ENCODE measurements at places on chromosomes 6 and 20.

DNA sequence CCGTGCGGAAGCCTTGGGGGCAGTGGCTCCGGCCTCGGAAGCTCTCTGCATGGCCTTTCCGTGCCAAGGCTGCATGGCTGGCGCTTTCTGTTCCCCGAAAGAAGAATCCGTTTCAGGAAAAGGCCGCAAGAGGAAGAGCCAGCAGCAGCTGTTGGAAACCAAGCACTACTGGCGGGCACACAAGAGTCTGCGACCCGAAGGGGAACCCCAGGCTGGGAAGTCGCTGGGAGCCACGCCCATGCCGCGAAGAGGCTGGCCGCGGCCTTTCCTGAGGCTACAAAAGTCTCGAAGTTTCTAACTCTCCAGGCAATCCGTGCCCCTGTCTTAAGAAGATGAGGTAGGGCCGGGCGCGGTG is at the start of gene CGAS:
TSS of gene CGAS (minus strand) at position 191 of the 355 bp plus-strand sequence. CDS start at position 75, 116 bp downstream.
- peak; percentile 87 for DNase-seq

GRCh38 chr6:125981571-125982185 is 4.7 kb upstream of the TRMT11 start:
- no peak for DNase-seq

DNA sequence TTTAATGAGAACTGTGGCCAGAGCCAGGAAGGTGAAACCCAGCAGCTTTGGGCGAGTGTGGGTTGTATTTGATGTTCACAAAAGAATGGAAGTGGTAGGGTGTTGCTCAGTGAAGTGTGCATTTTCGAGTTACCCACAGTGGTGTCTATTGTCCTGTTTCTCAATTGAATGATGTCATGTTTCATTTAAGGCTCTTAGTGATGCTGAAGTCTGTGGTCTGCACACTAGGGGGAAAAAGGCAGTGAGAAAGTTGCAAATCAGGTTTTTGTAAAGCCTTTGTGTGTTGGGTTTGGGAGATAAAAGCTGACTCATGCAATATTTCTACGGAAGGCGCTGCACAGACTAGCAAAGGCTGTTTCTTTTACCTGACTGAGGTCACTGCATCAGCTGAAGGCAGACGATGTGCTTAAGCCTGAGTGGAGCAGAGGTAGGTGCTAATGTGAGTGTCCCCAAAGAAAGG is 121.1 kb downstream of the PLEKHG1 start:
- no peak for DNase-seq

GRCh38 chr6:150198532-150198931 is 55.7 kb downstream of the PPP1R14C start:
- no peak for DNase-seq

DNA sequence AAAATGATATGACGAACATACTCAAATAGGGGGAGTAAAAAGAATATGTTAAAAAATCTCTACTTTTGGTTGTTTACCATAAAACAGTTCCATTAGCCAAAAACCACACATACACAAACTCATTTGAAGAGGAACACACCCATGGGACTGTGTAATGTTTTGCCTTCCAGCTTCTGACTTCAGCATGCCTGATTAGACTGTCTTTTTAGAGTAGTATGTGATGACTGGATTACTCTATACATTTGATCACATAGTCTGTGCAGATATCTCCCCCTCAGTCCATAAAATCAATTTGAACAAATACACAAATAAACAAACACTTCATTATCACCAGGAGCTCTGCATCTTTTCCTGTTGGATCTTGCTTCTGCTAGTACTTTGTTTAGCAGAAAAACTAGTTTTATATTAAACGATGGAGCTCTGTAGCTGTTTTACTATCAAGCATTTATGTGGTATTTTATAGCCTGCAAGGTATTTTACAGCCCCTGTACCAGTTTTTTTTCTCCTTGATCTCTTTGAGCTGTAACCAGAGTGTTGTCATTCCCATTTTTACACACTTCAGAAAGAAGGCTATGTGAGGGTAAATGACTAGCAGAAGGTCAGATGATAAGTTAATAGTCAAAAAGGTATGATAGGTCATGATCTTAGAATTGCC is 866.5 kb upstream of the MAP3K7 start:
- no peak for DNase-seq

DNA sequence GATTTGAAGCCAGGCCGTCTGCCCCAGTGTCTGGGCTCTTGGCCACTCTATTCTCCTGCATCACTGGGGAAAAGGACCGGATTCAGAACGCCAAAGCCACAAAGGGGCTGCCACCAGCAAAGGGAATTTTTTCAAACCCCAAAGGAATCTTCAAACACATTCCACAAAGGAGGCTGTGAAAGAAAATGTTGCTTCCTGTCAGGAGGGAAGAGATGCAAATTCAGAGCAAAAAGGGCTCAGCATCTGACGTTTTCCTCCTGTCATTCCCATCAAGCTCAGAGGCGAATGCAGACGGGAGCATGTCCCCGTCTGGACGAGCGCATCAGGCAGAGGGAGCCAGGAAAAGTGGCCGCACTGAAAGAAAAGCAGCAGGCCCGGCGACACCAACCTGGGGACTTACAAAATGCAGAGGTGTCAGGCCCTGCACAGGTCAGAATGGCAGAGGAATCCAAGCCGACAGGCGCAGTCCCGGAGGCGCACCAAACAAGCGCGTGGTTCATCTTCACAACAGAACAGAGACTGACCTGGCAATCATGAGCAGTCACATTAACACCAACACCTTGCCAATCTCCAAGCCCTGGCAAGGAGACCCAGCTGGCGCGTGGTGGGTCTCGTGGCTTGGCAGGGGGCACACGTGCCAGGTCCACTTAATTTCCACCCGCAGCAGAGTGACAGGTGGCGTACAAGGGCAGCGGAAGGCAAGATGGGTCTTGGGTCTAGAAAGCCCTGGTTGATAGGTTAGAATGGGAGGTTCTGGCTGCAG is 62.8 kb downstream of the GRM4 start:
- DNase-seq: no peak

DNA sequence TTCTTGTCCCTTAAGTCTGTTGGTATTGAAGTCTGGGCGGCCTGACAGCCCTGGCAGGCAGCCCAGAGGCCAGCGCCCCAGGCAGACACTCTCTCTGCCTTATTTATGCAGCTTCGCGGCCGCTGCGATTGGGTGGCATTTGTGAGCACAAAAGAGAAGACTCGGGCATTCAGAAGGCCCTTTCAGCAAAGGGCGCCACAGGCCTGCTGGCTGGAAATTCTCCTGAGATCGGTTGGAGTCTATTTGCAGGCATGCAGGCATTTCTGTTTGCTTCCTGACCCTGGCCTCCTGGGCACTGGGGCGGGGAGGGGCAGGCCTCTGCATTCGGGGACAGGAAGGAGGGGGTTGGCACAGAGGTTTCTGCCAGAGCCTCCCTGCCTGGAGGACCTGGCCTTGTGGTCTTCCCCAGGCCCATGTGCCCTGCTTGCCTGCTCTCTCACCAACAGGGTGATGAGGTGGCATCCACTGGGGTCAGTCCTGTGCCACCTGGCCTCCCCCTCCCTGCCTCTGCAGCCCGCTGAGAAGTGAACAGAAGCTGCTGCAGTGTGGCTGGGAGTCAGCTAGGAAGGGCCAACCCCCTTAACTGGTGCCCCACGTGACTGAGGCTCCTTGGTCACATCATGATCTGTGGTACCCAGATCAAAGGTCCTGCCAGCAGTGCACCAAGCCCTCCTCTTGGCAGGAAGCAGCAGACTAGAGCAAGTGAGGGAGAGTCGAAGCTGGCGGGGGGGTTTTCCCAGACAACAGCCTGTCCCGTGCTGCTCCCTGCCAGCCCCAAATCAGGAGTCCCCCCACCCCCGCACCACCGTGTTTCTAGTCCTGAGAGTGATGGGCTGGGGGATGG is 16.6 kb upstream of the CCDC167 start:
- DNase-seq: peak; percentile 81

- no peak for DNase-seq
These were observed 137.1 kb downstream of the ELOVL4 start for GRCh38 chr6:79810185-79810705.

DNA sequence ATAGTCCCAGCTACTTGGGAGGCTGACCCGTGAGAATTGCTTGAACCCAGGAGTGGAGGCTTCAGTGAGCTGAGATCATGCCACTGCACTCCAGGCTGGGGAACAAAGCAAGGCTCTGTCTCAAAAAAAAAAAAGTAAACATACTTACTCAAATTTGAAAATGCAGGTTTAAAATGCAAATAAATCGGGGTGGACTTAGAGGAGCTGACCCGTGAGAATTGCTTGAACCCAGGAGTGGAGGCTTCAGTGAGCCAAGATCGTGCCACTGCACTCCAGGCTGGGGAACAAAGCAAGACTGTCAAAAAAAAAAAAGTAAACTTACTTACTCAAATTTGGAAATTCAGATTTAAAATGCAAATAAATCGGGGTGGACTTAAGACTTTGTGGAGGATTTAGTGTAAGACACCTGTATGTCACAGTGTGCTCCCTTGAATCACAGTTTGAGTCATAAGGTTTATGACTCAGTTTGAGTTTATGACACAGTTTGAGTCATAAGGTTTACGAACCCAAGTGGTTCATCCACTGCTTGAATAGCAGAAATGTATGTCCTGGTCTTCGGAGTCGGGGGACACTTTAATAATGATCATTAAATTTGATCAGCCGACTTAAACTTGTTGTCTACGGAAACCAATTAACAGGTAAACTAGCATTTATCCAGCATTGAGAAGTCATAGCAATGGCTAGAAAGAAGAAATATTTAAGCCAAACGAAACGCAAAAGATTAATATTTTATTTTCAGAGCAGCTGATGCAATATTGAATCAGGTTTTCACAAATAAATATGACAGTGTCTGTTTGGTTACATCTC is 6.8 kb upstream of the MRPS10 start:
- no peak for DNase-seq

DNA sequence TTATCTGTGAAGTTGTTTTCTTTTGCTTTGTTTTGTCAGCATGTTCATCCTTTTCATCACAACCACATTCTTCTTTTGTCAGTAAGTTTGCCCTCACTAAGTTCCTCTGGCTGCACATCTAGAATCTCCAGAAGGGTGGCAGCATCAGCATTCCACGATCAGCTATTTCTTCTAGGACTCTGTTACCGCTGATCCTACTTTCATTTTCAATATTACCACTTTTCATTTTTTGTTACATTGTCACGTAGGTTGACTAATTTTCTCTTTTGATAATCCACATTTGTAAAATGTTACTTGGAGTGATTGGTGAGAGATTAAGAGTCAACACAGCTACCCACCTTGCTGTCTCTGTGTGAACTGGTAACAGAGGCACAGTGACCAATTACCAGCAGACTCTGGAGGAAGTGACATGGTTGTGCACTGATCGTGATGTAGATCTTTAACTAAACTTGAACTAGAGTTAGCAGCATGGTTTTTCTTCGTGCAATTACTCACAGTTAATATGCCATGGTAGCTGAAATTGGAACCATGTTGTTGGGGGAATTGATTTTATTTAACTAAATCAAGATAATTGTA is 307.9 kb upstream of the SLC35B3 start:
- DNase-seq: no peak

- DNase-seq: no peak
These were observed 18.8 kb downstream of the CARMIL1 start for GRCh38 chr6:25297823-25298522.

- no peak for DNase-seq
These were observed 163.6 kb upstream of the CST7 start for GRCh38 chr20:24785141-24786110.

DNA sequence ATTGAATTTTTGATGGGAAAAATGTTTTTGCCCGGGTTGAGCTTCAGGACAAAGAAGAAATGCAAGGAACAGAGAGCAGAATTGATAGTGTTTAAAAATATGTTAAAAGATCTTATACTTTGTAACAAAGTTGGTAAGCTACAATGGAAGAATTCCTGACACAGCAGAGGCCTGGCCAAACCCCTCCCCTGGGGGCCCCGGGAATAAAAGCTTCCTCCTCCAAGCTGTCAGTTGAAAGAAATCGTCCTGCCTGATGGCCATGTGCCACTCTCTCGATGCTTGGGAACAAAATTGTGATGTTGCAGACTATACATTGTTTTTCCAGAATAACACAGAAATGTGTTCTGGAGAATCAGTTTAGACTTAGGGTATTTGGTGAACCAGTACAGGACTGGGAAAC is 14.2 kb upstream of the TOX2 start:
- DNase-seq: no peak

GRCh38 chr20:64015635-64016034 is 20.3 kb upstream of the C20orf204 start:
- DNase-seq: no peak

DNA sequence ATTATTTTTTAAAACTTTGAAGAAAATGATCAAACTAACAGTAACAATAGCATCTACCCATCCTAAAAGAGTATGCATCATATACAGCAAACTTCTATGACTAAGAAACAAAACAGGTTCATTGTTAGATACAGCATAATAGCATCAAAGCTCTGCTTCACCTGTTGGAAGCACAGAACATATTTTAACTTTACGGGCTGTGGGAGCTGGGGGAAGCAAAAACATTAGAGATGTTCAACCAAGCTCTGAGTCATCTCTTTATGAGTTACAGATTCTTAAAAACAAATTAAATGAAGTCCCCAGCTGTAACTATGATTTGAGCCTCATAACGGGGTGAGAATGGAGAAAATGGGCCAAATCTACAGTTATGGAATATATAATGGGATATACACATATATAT is 63.4 kb downstream of the SYNE1 start:
- no peak for DNase-seq
